Activated CD4-positive, alpha-beta T cell treated with anti-CD3 and anti-CD28 coated beads, Interleukin-2, amount 10 ng/mL, durations not matched to agents 7 days and 5 days (primary cell): ENCODE measurements at places on chromosomes 2 and 18. TPM values are rescaled to one million over a fixed set of nuclear protein-coding genes. Genes with fewer than 3 reads are reported as not detected.
A peak's percentile ranks its signal among the peaks of the same experiment; 100 is the strongest.

DNA sequence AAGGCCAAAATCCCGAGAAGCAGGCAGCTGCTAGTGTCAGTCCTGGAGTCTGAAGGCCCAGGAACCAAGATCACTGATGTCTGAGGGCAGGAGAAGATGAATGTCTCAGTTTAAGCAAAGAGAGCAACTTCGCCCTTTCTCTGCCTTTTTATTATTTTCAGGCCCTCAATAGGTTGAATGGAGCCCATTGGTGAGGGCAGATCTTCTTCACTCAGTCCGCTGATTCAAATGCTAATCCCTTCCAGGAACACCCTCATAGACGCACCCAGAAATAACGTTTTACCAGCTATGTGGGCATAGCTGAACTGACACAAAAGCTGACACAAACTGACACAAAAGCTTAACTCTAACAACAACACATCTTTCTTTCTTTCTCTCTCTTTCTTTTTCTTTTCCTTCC, 78.0 kb upstream of the KCNJ3 start:
- DNase-seq, result no peak
- no peaks in the 10 kb centered on the region for H3K4me1 ChIP-seq

DNA sequence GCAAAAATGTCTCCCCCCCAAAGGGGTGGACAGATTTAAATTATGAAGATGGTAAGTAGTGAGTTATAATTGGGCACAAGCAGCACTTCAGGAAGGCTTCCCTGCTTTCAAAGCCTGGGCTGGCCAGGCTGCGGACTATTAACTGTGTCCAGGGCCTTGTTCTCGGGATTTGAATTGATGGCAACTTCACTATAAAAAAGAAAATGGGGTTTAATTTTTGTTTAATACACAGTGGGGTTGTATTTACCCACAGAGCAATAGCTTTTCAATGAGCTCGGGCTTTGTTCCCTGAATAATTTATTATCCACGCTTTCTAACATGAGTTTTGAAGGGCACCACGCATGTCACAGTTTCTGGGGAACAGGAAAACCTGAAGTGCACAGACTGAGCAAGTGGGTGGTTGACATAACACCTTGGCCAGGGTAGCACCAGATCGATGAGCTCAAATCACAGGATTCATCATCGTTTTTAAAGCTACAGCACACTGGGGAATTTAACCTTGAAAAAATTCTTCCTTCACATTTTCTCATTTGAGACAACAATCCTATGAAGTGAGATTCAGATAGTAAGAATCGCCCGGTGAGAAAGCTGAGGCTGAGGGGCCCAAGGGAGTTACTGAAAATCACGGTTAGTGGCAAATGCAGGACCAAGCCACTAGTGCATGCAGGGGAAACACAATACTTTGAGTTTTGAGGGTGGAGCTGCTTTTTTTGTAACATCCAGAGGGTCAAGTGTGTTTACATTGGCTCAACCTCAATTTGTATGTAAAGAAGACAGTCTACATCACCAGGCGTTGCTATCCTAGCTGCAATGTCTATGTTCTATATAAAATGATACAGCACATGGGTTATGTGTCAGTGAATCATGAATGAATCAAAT, 28.9 kb upstream of the LMAN1 start:
- H3K27me3 ChIP-seq, result peaks cover 11% of the 10 kb centered on the region
- H3K36me3 ChIP-seq, result no peaks in the 10 kb centered on the region
- H3K4me3 ChIP-seq, result no peak overlapping the region
- no peak for DNase-seq
- no peak overlapping the region for H3K27ac ChIP-seq

DNA sequence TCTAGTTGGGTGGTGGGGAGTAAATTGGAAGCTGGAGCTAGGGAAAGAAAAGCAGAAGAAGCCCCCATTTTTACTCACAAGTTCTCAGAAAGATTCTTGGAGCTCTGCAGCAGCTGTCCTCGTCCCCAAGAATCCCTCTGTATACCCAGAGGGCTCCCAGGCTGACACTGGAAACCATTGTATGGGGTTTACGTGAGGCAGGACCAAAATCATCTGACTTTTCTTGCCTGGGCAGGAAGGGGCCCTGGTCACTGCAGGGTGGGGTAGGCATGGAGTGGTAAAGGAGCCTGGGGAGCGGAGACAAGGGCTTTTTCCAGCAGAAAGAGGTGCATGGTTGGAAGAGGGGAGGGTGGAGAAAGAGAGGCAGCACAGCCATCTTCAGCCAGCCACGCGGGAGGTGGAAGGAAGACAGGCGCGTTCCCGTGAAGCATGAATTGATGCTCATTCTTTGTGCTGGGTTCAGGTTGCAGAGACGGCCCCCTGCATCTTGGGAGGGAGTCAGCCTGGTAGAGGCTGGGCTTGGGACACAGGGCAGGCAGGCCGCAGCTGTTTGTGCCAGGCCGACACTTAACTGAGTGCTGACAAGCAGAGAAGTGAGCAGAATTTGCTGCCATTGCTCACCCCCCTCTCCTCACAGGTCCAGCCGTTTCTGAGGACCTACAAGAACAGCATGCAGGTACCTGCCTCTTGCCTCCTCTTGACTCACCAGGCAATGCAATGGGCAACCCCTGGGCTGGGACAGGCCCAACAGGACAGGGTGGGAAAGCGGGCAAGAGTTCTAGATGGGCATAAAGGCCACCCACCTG, 94.8 kb downstream of the PLB1 start:
- DNase-seq, result no peak
- peaks cover 65% of the 10 kb centered on the region for H3K4me1 ChIP-seq
- H3K27ac ChIP-seq, result no peak overlapping the region
- peaks cover 2% of the 10 kb centered on the region for H3K36me3 ChIP-seq
- no peak overlapping the region for H3K4me3 ChIP-seq

- H3K36me3 ChIP-seq, result no peaks in the 10 kb centered on the region
- H3K4me1 ChIP-seq, result no peaks in the 10 kb centered on the region
- H3K27ac ChIP-seq, result no peak overlapping the region
- DNase-seq, result no peak
Observed at GRCh38 chr2:134482766-134483340, 229.0 kb downstream of the MGAT5 start.

GRCh38 chr2:64101141-64101591, 43.1 kb downstream of the PELI1 start:
- H3K4me1 ChIP-seq, result peaks cover 30% of the 10 kb centered on the region
- H3K27me3 ChIP-seq, result no peaks in the 10 kb centered on the region
- DNase-seq, result no peak
- H3K27ac ChIP-seq, result peak overlapping the region; percentile 74
- peak overlapping the region; percentile 10 for H3K4me3 ChIP-seq
- H3K36me3 ChIP-seq, result peaks cover 69% of the 10 kb centered on the region

DNA sequence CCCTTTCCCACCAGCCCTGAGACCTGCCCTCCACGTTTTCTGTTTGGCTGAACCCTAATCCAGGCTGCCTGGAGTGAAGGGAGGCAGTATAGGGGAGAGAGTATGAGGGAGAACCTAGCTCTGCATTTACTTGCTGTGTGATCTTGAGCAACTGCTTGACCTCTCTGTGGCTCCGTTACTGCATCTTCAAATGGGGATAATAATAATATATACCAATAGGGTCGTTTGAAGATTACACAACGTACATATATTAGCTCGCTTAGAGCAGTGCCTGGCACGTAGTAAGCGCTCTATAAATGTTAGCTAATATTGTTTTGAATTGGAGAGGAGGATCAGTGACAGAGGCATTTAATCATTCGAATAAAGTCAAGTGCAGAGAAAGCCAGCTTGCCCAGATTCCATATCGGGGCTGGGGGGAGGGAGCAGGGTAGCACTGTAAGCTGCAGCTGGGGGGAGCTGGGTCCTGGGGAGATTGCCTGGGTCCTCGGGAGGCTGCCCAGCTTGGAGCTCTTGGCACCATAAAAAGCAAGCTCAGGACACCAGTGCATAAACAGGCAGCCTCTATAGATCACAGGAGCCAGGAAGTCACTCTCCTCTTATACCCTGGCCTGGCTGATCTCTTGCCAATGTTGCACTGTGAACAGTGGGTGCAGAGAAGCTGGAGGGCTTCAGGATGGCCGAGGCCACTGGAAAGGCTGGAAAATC, 19.1 kb downstream of the KCNK3 start:
- no peak overlapping the region for H3K4me3 ChIP-seq
- H3K36me3 ChIP-seq, result no peaks in the 10 kb centered on the region
- H3K27me3 ChIP-seq, result no peaks in the 10 kb centered on the region
- no peak for DNase-seq
- H3K4me1 ChIP-seq, result no peaks in the 10 kb centered on the region

- no peaks in the 10 kb centered on the region for H3K27me3 ChIP-seq
- H3K27ac ChIP-seq, result no peak overlapping the region
- DNase-seq, result no peak
Observed at GRCh38 chr18:55226044-55226443, 266.8 kb upstream of the CCDC68 start.

DNA sequence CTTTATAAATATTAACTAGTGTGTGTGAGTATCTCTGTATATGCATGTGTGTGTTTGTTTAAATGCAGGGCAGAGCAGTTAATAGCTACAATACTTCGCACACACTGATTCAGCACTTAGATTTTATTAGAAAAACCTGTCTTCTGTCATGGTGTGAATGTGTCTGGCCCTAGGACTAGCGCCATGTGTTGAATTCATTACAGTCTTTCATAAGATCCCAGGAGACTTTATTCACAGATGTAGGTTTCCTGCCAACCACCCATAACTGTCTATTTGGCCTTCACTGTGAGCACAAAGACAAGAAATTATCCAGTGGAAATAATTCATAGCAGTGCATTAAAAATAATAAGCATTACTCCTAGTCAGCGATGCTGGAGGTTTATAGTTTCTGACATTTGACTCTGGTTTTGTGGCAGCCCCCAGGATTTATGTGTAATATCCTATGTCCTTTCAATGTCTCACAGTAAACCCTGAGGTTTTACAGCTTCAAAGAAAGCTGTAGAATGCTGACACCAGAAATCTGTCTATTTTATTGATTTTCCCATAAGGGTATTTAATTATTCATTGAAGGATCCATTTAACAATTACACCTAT, 93.9 kb downstream of the ZNF804A start:
- H3K27ac ChIP-seq, result no peak overlapping the region
- H3K27me3 ChIP-seq, result no peaks in the 10 kb centered on the region
- DNase-seq, result no peak
- H3K4me3 ChIP-seq, result no peak overlapping the region

DNA sequence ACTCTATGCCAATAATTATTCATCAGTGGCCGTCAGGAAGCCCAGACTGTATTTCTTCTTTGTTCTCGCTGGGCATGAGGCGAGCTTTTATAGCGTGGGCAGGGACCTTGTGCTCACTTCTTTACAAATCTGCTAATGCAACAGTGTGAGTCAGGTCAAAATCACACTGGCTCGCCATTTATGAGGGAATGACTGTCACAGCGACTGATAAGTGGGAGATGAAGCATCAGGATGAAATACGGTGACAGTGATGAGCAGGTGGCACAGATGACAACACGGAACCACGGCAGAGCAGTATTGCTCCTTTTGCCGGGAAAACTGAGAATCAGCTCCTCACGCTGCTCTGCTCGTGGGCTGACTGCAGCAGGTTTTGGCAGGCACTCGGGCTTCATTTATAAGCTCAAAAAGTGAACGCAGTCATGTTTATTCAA, 20.5 kb downstream of the TYMS start:
- H3K27me3 ChIP-seq, result no peaks in the 10 kb centered on the region
- peaks cover 53% of the 10 kb centered on the region for H3K36me3 ChIP-seq
- H3K4me1 ChIP-seq, result peaks cover 25% of the 10 kb centered on the region
- H3K4me3 ChIP-seq, result no peak overlapping the region
- H3K27ac ChIP-seq, result peak overlapping the region; percentile 80

DNA sequence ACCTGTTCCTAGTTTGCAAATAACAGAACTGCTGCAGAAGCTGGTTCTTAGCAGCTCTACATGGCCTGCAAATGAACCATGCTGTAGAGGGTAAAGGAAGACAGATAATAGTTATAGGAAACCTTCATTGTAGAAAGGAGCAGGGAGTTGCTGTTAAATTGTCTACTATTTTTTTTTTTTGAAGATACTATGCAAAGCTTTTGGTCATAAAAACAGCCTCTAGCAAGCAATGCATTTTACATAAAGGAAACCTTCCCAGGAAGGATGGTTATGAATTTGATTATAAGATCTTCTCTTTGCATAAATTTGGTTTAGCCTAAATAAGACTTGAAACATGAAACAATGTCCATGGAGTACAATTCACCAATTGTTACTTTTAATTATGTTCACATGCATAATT, 793.4 kb downstream of the SLC4A3 start:
- H3K4me1 ChIP-seq, result no peaks in the 10 kb centered on the region
- DNase-seq, result no peak
- H3K27ac ChIP-seq, result no peak overlapping the region

GRCh38 chr2:96965781-96966514, 20.4 kb downstream of the FAM178B start:
- no peak overlapping the region for H3K4me3 ChIP-seq
- no peaks in the 10 kb centered on the region for H3K27me3 ChIP-seq
- peaks cover 4% of the 10 kb centered on the region for H3K36me3 ChIP-seq
- H3K27ac ChIP-seq, result peak overlapping the region; percentile 77
- DNase-seq, result no peak

DNA sequence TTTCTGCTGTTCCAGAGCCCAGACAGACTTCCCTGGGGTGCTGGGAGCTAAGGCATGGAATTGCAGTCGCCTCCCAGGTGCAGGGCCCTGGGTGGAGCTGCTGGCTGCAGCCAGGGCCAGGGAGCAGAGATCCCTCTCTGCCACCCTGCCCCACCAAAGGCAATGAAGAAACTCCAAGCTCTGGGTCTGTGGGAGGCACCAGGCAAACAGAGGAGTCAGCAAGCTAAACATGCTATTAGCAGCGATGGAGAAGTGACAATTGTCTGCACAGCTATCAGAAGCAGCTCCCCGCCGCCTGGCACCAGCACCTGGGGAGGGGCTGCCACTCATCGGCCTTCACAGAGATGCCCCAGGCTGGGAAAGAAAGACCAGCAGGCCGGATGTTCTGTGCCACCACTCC, 28.0 kb upstream of the COX5B start:
- no peaks in the 10 kb centered on the region for H3K36me3 ChIP-seq
- H3K27me3 ChIP-seq, result no peaks in the 10 kb centered on the region
- no peaks in the 10 kb centered on the region for H3K4me1 ChIP-seq
- H3K27ac ChIP-seq, result no peak overlapping the region
- no peak for DNase-seq

The IL36G gene
- not detected for total RNA-seq

The VWC2L gene
- not detected for total RNA-seq

The ACSL3 gene
- total RNA-seq, result 37.6 TPM

The SERPINB4 gene
- not detected for total RNA-seq

The GALNT14 gene
- not detected for total RNA-seq

The TRPM8 gene
- total RNA-seq, result not detected

The TFCP2L1 gene
- total RNA-seq, result 0.02 TPM
